ENCODE measurements at places on chromosomes 5 and 9.

DNA sequence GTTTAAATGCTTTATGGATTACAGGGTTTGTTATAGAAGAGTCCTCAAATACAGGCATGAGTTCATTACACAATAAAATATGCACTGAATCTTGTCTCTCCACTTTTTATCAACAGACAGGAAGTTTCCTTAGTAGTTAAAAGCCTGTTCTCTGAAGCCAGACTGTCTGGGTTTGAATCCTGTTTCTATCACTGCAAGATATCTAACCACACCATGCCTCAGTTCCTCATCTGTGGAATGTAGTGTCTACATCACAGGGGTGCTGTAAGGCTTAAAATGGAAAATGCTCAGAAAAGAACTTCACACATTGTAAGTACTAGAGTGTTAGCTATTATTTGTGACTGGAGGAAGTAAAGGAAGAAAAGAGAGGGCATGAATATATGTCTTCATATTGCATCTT lies 9.3 kb downstream of the LIX1 start:
- DNase-seq, result no peak

DNA sequence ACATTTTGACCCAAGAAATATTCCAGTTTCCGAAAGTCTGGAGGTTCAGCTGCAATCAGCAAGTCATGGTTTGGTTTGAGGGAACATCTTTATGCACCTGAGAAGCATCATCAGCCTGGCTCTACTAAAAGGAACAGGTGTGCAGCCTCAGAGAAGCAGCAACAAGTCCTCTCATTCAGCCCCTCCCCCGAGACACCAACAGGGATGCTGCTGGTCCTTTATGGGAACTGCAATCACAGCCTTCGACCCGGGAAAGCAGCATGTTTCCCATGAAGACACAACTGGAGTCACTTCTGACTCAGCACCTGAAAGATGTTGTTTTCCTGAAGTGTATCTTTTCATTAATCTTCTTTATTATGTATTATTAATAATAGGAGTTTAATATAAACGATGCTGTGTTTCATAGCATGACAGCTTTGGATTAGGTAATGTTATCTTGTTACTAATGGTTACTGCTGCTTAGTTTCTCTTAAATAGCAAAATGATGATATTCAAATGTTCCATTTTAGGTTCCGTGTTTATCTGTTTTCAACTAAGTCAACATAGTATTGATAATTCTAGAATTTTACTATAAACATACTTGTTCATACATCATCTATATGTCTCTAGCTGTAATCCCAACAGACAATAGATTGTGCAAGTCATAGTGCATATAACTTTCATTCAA lies 15.6 kb upstream of the NREP start:
- no peak for DNase-seq

DNA sequence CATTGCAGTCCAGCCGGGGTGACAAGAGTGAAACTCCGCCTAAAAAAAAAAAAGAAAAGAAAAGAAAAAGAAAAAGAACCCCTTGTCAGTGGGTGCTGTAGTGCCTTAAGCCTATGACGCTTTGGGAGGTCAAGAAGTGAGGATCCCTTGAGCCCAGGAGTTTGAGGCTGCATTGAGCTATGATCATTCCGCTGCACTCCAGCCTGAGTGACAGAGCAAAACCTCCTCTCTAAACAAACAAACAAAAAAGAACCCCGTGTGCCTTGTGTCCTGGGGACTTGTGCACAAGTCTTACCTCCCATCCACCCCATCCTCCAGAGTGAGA lies 33.5 kb upstream of the STXBP1 start:
- DNase-seq, result no peak

DNA sequence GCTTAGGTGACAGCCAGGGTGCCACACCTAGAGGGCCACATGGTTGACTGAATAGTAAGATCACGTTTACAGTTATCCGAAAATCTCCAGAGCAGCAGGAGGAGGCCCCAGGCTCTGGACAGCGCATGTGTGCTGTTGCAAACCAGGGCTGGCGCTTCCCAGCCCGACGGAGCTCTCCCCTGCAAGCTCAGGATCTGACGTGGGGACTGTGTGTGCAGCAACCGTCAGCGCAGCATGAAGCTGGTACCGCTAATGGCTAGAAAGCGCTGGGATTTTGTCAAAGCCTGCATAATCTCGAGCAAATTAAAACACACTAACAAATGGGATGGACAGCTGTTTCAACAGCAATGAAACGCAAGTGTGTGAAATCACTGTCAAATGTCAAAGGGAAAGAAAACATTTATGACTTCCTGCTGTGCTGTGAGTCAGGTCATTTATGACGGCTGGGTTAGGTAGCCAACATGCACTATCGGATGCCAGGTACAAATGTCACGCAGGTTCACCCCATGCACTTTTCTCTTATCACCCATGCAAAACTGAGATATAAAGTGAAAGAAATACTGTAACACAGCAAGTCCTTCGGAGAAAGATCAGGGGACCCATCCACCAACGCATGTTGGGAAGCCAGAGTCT lies 7.5 kb downstream of the SURF4 start:
- DNase-seq, result no peak

GRCh38 chr5:131640043-131640856 lies 5.2 kb upstream of the RAPGEF6 start:
- DNase-seq, result peak; percentile 85

DNA sequence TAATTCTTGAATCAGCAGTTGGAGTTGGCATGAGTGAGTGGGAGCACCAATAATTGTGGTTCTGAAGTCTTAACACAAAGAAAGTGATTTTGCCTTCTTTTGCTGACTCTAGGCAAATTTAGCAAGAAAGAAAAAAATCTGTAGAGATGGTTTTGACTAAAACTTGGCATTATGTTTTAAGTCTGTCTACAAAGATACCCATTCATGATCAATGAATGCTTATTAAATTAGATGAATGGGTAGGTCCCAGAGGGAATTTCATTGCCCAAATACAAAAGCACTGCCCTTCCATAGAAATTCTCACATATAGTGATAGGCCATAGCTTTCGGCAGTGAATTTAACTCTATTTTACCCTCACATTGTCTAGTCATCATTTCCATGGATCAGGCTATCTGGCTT lies 428.6 kb upstream of the ADAMTSL1 start:
- DNase-seq, result no peak

- DNase-seq, result no peak
These were observed 130.4 kb upstream of the POC5 start for GRCh38 chr5:75847561-75848021.

DNA sequence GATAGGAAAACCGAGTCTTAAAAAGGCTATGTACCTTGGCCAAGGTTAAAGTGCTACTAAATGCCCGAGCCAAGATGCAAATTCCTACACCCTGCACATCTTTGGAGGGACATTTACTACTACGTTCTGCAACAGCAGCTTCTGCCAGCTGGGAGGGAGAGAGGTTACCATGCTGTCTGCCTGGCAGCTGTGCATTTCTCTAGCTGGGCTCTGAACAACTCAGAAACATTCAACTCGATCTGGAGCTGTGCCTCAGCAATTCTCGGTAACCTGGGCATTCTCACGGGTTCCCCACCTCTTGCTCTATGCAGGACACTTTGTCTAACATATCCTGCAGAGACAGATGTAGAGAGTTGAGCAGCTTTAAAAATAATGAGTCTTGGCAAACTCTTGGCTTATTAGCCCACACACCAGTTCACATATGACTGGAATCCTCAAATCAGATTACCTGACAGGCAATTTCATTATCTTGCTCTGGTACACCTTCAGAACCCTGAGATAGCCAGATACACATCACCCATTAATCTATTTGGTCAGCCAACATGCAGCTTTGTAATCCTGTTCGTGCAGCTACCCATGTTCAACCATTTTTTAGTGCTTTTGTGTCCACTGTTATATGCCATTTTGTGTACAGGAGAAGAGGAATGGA lies 115.8 kb downstream of the EFNA5 start:
- no peak for DNase-seq

DNA sequence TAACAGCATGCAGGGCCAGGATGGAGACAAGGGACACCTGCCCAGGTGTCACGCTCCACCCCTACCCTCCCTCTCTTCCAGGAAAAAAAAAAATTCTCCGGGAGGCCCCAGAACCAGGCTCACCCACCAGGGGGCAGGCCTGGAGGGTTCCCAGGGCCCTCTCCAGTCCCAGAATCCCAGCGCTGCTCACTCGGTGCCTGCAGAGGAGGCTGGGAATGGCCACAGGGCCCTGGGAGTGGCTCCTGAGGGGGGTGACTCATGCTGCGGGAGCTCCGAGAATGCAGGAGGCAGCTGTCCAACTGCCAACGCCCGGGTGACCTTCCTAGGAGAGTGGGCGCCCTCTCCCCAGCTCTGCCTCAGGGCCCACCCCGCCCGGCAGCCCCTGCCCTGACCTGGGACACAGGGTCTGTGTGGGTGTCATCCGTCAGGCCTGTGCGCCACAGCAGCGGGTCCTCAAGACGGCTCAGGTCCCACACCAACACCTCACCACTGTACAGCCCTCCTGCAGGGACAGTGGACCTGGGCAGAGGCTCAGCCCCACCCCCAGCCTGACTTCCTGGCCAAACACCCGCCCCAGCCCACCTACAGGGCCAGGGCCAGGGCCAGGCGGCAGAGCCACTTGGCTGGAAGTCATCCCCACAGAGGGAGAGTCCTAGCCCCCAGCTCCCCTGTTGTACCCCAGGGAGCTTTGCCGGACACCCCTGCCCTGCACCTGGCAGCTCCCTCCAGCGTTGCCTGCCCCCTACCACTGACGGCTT lies 21.2 kb downstream of the DYNC2I2 start:
- no peak for DNase-seq

DNA sequence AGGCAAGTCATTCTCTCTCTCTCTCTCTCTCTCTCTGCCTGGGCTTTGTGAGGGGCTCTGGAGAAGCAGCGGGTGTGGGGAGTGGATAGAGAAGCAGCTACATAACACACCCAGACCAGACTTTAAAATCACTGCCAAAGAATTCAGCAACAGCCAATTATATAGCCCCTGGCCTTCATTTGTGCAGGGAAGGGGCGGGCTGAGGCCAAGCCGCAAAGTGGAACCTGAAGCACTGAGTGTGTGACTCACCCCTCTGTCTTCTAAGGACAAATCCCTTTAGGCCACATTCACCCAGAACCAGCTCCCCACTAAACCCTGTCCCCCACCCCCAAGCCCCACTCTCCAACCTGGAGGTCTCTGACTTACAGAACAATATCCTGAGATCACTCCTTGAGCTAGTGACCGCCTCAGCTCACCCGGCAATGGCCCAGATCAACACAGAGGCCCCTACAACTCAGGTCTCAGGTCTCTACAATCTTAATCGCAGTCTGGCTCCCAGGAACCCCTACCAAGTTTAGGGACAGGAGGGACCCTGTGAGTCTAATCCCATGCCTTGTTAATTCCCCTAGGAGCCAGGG lies 6.0 kb downstream of the B4GALT1 start:
- DNase-seq, result no peak

DNA sequence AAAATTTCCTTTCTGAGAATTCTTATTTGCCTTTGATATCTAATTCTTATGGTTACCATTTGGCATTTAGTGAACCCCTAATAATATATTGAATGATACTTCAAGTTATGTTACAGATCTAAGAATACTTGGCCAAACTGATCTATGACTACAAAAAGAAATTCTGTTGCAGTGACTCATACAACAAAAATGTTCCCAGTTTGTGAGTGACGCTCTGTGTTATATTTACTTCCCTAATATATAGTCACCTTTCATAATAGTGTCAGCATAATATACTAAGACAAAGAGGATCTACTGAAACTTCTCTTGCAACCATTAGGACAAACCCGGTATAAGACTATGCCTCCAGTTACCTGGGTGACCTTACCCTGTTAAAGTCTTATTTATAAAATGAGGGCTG lies 216.9 kb upstream of the TLX3 start:
- DNase-seq, result no peak

DNA sequence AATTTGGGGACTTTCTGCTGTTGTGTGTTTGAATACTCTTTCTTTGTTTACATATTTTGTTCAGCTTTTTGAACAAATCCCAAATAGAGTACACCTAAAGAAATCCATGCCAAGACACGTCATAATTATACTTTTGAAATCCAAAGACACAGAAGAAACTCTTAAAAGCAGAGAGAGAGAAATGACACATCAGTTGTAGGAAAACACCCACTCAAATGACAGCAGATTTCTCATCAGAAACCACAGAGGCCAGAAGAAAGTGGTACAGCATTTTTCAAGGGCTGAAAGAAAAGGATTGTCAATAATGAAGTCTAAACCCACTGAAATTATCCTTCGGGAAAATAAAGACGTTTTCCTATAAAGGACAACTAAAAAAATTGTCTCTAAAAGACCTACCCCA lies 378.6 kb downstream of the GADD45G start:
- no peak for DNase-seq

DNA sequence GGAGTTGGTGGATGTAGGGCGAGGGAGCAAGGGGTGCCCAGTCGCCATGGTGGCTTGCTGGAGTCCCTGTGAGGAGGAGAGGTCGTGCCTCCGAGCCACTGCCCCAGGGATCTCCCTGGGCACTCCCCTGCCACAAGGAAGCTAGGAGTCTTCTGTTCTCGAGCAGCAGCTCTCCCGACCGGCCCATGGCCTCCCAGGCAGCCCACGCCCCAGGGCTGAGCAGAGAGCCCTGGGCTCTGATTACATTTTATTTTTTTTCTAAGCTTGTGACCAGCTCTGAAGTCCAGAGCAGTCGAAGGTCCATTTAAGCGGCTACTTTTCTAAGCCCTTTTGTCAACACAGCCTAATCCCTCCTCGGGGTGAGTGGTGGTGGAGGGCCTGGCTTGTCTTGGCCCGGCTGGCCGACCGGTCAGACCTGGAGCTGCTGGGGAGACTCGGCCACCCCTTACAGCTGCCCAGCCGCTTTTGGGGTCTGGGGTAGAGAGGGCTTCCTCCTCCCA lies 2.1 kb downstream of the RXRA start:
- no peak for DNase-seq

- DNase-seq, result peak; percentile 54
These were observed 88.1 kb downstream of the FGF1 start for GRCh38 chr5:142597546-142598337.

DNA sequence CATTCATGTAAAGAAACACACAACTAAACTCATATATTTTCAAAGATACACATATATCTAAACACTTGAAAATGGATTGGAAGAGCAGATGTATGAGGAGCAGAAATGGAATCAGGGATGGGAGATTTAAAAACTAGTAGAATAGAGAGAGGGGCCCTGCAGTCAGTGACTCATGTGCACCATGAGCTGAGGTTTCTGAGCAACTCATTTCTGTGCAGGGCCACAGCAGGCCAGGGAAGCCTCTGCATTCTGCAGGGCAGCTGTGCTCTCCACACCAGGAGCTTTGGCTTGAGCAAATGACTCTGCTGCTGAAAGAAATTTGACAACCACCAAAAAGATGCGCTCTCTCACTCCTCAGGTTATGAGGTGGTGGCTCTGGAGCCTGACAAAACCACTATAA lies 27.1 kb downstream of the LHX6 start:
- no peak for DNase-seq

DNA sequence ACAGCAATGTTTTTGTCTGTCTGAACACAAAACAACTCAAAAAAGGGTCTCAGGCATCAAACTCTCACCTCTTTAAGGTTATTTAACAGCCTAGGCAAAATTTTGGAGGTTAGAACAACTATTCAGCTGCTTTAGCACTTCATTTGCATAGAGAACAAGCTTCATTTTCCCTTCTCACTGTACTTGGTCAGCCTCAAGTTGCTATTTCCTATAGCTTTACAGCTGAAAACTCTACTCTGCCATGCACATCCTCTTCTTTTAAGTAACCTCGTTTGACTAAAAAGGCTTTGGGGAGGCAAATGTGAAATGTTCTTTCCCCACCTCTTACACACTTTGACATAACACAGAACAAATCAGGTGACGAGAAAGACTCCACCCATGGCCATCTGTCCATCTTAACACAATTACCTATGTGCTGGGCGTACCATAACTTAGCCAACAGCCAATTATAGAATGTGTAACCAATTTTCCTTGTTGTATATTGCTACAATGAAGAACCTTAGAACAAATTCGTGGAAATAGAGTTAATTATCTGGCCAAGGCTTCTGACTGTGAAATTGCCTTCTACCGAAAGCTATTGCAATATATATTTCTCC lies 195.7 kb downstream of the DCP2 start:
- DNase-seq, result no peak

All from hematopoietic multipotent progenitor cell treated with erythropoietin and hydrocortisone succinate and interleukin-3 and kit ligand, for 8 days (in vitro differentiated cells).